ENCODE measurements at places on chromosomes 2 and 18.

- DNase-seq, result no peak
Measured at GRCh38 chr2:200525066-200525465, 941 bp upstream of the SGO2 start.

DNA sequence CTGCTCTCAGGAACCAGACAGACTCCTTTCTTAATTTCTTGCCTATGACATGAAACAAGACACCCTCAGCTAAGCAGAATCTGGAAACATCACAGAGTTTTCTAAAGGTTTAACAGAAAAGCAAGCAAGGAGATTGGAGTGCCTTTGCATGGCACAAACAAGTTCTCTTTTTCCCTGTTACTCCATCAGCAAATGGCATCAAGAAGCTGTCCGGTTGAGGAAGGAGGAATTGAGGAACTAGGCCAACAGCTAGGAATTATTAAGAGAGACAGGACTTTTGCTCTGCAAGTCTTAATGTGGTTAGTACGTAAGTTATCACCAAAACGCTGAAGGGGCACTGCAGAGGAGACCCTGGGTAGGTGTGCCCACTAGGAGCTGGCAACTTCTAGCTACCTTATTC is 53.2 kb downstream of the NEB start:
- DNase-seq, result no peak

DNA sequence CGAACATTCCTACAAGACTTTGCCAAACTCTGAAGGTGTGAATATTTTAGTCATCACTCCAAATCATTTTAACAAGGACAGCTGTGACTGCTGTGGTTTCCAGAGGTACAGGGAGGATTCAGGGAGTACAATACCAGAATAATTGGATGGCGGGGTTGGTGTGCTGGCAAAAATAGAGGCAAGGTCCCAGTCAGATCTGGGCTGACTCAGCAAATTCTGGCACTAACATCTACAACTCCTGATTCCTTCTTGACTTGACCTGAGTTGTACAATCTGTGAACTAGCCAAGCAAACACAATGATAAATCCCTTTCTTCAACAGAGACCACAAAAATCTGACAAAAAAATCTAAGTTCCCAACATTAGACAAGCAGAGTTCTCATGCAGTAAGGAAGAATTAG is 40.4 kb downstream of the RMP24 start:
- no peak for DNase-seq

- DNase-seq, result no peak
Measured at GRCh38 chr18:8279781-8280330, 329.4 kb upstream of the RAB12 start.

DNA sequence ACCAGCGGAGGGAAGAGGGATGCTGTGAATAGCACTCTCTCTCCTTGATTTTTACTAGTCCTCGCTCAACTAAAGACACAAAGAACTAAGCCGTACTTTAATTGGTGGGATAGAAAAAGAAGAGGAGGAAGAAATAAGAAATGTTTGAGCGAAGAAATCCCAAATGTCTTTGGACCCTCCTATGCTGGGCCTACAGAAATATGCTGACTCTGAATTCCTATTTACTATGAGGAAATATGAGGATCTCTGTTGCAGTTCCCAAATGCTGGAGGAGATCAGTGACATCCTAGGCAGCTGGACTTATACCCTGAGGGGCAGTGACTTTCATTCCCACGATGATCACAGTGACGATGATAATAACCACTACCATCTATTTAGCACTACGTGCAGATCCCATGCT is 16.6 kb upstream of the PIEZO2 start:
- no peak for DNase-seq

DNA sequence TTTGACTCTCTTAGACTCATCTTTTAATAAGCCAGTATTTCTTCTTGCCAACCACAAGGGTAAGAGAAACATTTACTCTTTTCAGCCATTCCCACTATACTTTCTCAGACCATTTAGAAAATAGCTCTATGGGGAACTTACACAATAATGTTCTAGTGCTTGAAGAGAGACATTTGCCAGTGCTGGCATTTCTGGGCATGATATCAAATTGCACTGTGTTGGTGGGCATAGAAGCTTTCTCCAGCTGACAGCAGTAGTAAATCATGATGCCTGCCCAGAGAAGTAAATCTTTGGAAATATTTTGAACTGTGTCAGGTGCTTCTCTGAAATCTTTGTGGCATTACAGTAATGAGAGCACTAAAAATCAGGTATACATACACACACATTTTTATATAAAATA is 346.6 kb downstream of the CBLN2 start:
- no peak for DNase-seq

- no peak for DNase-seq
Measured at GRCh38 chr2:112059671-112060070, 4.6 kb downstream of the TMEM87B start.
